ENCODE measurements at places on chromosomes 1 and 21.
A peak's percentile ranks its signal among the peaks of the same experiment; 100 is the strongest.

- DNase-seq = peak; percentile 85
Observed at GRCh38 chr1:182955596-182956588, 2.9 kb upstream of the SHCBP1L start.

GRCh38 chr1:41364442-41365319 is 3.4 kb downstream of the FOXO6 start:
- DNase-seq = no peak

- no peak for DNase-seq
Observed at GRCh38 chr1:177020851-177021589, 143.5 kb downstream of the ASTN1 start.

GRCh38 chr1:18912550-18912949 is 10.2 kb upstream of the ALDH4A1 start:
- DNase-seq = no peak

GRCh38 chr1:96473791-96474434 is 247.7 kb upstream of the PTBP2 start:
- peak; percentile 98 for DNase-seq

DNA sequence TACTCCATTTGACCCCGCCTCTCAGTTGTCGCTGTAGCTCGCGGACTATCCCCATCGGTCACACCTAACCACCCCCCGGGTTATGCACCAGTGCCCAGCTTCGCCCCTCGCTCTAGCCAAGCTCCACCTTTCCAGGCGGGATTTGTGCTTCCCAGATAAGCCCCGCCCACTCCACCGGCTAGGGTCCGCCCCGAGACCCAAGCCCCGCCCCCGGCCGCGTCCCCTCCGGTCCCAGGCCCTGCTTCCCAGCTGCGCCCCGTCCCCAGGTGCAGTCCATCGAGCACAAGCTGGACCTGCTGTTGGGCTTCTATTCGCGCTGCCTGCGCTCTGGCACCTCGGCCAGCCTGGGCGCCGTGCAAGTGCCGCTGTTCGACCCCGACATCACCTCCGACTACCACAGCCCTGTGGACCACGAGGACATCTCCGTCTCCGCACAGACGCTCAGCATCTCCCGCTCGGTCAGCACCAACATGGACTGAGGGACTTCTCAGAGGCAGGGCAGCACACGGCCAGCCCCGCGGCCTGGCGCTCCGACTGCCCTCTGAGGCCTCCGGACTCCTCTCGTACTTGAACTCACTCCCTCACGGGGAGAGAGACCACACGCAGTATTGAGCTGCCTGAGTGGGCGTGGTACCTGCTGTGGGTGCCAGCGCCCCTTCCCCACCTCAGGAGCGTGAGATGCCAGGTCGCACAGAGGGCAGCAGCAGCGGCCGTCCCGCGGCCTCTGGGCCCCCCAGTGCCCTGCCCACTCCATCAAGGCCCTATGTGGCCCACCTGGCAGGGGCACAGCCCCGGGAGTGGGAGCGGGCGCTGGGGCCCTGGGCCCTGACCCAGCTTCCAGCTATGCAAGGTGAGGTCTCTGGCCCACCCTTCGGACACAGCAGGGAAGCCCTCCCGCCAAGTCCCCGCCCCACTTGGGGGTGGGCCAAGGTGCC is 23.9 kb downstream of the CITED4 start:
- DNase-seq = no peak
